ENCODE measurements at places on chromosomes 5 and 9.
A peak's percentile ranks its signal among the peaks of the same experiment; 100 is the strongest.

DNA sequence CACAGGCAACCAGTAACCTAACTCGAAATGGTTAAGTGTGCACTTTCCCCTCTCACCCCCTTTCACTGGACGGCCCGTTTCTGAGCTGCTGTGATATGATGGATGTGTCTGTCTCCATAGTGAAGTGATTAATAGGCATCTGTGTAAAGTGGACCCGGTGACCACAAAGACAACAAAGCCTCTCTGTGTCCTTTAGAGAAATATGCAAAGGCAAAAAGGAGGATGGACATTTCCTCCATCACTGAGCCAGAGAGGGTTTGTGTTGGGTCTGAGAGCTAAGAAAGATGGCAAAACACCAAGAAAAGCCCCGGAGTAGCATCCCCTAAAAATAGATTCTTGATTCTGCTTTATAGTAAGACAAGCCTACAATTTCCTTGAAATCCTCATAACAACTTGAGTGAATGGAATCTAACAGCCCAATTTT is 120.6 kb downstream of the SEMA6A start:
- no peak for DNase-seq

DNA sequence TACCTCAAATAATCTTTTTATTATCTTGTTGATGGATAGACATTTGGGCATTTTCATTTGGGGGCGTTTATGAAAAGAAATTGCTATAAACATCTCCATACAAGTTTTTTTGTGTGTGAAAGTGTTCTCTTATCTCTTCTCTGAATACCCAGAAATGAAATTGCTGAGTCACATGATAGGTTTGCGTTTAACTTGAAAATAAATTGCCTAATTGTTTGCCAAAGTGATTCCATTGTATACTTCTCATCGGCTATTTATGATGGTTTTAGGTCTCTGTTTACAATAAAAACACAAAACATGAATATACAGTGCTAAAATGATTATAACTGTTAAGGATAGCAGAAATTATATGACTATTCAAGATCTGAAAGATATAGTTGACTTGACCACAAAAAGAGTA is 361.7 kb downstream of the TAF11L14 start:
- DNase-seq = no peak

- DNase-seq = no peak
These were observed 22.4 kb upstream of the LTC4S start for GRCh38 chr5:179771311-179771895.

DNA sequence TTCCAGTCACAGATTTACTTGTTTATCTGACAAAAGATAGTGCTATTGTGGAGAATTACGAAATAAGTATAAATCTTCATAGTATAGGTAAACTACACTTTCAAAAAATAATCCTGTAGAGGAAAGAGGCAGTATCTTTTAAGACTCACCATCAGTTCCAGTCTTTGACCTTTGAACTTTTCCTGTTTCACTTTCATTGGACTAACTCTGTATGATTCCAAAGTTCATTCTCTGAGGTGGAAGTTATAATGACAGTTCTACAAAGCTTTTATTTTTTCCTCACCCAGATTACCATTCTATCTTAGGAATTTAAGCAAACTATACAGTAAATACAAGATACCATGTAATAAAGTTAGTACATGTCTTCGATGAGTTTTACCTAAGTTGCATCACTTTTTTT is 901.3 kb upstream of the SEMA6A start:
- DNase-seq = no peak

- peak; percentile 56 for DNase-seq
These were observed 81.3 kb downstream of the STK10 start for GRCh38 chr5:172106511-172107356.

- DNase-seq = no peak
These were observed 167.8 kb downstream of the RASEF start for GRCh38 chr9:82894961-82895821.

- no peak for DNase-seq
These were observed 616.1 kb upstream of the RGMB start for GRCh38 chr5:98157368-98157767.

GRCh38 chr5:154059583-154059982 is 20.8 kb downstream of the MFAP3 start:
- DNase-seq = no peak

GRCh38 chr5:112112346-112112745 is 306.7 kb downstream of the EPB41L4A start:
- DNase-seq = no peak

DNA sequence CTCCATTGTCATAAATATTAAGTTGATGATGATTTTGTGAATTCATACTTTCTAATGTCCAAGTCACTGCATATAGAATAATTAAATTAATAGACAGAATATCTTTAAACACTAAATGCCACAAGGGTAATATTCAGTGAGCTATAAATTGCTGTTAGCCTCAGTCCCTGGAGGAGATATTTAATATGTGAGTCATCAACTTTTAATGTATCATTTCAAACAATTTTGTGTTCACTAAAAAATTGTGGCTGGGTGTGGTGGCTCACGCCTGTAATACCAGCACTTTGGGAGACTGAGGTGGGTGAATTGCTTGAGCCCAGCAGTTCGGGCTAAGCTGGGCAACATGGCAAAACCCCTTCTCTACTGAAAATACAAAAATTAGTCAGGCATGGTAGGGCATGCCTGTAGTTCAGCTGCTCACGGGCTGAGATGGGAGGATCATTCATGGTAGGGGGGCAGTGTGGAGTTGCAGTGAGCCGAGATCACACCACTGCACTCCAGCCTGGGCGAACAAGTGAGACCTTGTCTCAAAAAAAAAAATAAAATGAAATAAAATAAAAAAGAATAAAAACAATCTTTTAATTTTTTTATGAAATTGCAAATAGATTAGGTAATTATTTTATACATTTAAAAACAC is 717.3 kb upstream of the CHD1 start:
- DNase-seq = no peak

- DNase-seq = no peak
These were observed 4.7 kb upstream of the CPEB4 start for GRCh38 chr5:173883347-173883924.

GRCh38 chr5:20832204-20833080 is 844.4 kb upstream of the CDH18 start:
- DNase-seq = no peak

DNA sequence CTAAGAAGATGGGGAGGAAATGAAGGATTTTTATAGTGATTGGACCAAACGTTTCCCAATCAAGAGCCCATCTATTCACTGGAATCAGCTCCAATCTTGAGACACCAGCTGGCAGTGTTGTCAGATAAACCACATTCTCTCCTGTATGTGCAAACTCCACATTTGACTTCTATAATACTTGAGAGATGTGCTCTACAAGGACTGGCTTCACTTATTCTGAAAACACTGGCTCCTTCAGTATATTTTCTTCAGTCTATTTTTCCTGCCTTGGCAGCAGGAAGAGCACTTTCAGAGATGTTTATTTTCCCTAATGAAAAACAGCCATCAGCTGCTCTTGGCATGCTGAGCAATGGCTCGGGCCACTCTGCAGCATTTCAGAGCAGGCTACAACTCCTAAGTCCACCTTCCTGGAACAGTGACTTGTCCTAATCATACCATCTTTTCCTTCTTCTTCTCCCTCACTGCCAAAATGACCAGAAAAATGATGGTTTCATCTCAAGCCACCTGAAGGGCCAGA is 96.9 kb upstream of the FSTL4 start:
- DNase-seq = no peak

- no peak for DNase-seq
These were observed 84.9 kb downstream of the VAV2 start for GRCh38 chr9:133906932-133907910.

GRCh38 chr9:136844761-136845464 is 2.6 kb downstream of the AJM1 start:
- DNase-seq = no peak

DNA sequence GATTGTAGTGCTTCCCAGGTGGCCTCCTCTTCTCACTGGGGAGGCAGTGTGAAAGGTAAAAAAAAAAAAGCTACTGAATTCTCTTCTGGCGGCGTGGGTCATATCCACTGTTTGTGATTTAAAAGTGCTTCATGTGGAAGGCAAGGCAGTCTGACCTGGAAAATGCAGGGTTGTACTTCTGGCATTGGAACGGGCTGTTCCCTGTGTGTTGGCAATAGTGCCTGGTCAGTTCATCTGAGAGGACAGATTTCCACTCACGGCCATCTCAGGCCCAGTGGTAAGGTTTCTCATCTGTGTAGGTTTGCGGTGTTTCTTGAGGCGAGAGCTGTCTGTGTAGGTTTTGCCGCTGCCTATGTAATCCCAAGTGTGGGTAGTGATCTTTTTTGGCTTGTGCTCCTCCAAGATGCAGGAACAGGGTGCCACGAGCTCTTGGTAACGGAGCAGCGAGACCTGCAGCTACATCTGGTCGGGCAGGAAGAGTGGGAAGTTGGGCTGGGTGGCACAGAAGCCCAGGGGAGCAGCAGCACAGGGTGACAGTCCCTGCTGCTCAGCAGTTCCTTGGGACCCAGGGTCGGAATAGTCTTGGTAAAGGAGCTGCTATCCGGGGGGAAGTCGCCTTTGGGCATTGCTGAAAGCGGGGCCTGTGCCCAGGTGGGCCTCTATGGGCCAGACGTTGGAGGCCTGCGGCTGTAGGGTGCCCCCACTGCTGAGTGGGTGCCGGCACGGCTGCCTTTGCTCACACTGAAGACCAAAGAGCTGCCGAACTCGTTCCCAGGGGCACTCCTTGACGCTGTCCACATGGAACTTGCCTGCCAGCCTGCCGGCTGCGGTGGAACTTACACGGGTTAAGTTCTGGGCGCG is 11.2 kb downstream of the RCL1 start:
- no peak for DNase-seq

DNA sequence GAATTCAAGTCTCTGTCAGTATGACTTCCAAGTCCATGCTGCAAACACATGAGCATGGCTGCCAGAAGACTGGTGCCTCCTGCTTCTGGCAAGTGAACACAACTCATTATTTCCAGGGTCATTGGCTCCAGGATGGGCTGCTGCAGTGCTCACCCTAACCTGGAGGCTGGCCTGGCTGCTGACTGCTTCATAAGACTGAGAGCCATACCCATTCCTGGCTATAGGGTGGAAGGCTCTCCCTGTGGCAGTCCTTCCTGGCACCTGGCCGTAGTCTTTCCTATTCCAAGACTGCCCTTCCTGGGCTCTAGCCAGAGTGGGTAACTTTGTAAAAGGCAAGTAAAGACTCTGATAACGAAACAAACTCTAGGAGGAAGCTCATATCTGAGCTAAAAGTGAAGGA is 51.2 kb downstream of the CXXC5 start:
- DNase-seq = no peak

DNA sequence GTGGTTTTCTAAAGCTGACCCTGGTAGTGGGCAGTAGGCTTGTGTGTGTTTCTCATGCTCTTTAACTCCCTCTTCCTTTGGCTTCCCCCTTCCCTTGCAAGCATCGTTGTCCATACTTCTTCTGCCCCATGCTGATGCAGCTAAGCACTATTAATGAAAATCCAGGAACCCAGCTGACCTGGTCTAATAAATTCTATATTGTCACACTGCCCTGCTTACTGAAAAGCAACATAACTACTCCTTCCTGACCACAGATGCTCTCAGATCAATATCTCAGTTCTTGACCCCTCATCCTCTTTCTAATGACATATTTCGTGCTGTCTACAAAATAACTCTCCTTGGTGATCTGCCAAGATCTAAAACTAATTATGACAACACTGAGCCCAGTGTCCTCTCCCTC is 405.5 kb downstream of the EFNA5 start:
- no peak for DNase-seq

- DNase-seq = no peak
These were observed 49.0 kb downstream of the GSN start for GRCh38 chr9:121316852-121317373.

DNA sequence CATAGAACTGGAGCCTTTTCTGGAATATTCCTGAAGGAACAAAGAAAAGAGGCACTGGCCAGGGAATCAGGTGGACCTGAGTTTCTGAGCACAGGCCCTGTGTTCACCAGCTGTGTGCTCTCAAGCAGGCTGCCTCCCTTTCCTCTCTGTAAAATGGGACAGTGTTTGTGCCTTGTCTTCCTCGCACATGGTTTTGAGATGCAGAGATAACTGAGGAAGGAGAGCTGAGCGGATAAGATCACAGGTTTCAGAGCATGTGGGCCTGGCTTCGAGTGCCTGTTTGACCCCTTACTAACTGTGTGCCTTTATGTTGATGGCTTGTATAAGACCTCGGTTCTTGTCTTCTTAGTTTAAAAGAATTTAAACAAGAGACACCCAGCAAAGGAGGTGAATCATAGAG is 46.2 kb upstream of the HAND1 start:
- no peak for DNase-seq

- DNase-seq = no peak
These were observed 596.2 kb upstream of the DAB2 start for GRCh38 chr5:40021007-40021406.

DNA sequence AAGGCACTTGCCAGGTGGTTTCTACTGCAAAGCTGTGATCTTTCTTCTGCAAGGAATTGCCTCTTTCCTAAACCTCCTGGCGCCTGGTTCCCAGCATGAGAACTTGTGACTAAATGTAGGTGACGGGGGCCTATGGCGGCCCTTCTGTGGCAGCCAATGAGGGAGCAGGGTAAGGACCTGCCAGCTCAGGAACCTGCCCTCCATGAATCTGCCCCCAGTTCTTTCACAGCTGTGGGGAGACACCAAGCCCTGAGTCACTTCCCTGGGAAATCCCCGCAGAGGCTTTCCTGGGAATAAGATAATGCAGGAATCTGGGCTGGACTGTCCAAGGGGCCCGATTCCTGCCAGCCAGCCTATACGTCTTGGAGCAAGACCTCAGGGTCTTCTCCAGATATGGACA is 56.7 kb upstream of the CTNNA1 start:
- no peak for DNase-seq

GRCh38 chr5:89372176-89372575 is 489.2 kb upstream of the MEF2C start:
- no peak for DNase-seq

DNA sequence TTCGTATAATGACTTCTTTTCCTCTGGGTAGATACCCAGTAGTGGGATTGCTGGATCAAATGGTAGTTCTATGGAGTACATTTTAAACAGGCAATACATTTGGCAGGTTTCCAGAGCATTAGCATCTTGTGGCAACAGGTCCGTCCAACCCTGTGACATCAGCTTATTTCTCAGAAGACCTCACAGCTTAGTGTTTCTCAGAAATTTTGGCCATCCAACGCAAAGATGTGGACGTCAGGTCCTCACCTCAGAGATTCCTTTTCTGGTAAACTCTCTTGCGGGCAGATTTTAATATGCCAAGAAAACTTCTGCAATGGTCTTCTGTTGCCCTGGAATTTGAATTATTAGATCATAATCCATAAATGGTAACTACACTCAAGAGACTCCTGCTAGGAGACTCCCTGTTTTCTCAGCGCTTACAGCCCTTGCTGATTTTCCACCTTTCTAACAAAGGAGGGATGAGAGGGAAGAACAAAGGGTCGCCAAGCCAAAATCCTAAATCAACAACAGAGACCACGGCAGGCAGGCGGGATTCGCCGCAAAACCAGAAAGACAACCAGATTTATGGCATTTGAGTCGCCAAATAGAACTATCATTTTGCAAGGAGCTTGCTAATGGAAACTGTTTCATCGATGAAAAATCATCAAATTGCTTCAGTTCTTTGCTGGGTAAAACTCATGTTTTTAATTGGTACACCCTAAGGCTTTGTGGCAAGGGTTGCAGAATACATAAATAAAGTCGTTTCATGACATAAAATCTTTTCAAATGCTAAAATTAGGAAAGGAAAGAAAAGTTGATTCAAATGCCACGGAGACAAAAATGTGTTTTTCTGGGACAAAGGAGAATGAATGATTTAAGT is 34.1 kb upstream of the PLPP1 start:
- DNase-seq = no peak

GRCh38 chr5:130234816-130235215 is 330.6 kb downstream of the CHSY3 start:
- no peak for DNase-seq

GRCh38 chr5:4339949-4340348 is 744.3 kb downstream of the IRX1 start:
- DNase-seq = no peak
